Left colon (tissue), 2 donors: ENCODE measurements at places on chromosomes 7 and 10. TPM values are rescaled to one million over a fixed set of nuclear protein-coding genes. Genes with fewer than 3 reads are reported as not detected.

DNA sequence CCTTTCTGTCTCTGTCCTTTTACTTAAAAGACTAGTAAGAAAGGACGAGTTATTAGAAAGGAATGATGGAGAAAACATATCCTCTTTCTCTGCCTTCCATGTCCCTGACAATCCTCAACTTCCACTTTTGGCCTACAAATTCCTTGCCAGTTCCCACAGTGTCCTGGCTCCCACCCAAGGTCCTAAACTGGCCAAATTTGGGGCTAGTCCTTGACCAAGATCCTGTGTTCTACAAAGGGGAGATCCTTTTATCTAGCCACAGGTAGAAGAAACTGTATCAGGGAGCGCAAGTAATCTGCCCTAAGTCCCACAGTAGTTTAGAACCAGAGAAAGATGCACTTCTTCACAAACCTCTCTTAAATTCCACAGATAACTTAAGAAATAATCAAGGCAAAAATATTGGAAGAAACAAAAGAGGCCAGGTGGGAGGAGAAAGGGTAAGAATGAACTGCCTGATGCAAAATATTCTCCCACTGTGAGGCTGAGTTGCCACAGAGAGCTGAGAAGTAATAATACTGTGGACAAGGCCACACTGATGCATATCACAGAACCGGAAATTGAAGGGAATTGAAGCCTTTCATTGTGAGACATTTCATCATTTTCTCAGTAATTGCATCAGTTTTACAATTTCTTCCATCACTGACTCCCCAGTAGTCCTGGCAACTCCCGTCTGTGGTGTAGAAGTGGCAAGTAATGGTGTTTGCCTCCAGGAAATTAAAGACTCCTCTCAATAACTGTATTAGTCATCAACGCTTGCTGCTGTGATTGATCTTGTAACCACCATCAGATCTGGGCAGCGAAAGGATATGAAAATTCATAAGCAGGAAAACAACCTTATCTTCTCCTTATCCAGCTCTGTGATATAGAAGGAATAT lies 47.2 kb downstream of the DNAJC12 start:
- DNase-seq: no peak

GRCh38 chr7:98097042-98097645 lies 9.5 kb upstream of the LMTK2 start:
- no peak for DNase-seq

GRCh38 chr7:24441314-24442027 lies 131.8 kb upstream of the PALS2 start:
- no peak for DNase-seq

DNA sequence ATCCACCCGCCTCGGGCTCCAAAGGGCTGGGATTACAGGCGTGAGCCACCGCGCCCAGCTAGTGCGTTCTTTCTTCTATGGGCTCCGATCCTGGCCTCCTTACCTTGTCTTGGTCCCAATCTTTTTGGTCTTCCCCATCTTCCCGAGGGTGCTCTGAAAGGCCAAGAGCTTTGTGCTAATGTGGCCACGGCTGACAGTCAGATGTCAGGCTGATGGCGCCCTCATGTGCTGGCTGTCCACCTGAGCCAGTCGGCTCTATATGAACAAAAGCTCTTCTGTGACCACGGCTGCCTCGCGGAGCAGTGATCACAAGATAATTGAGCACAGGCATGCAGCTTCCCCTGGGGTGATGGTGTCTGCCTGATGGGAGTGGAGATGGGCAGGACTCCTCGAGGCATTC lies 11.0 kb upstream of the AHCYL2 start:
- DNase-seq: no peak

WNT8B gene
- total RNA-seq: not detected

DNA sequence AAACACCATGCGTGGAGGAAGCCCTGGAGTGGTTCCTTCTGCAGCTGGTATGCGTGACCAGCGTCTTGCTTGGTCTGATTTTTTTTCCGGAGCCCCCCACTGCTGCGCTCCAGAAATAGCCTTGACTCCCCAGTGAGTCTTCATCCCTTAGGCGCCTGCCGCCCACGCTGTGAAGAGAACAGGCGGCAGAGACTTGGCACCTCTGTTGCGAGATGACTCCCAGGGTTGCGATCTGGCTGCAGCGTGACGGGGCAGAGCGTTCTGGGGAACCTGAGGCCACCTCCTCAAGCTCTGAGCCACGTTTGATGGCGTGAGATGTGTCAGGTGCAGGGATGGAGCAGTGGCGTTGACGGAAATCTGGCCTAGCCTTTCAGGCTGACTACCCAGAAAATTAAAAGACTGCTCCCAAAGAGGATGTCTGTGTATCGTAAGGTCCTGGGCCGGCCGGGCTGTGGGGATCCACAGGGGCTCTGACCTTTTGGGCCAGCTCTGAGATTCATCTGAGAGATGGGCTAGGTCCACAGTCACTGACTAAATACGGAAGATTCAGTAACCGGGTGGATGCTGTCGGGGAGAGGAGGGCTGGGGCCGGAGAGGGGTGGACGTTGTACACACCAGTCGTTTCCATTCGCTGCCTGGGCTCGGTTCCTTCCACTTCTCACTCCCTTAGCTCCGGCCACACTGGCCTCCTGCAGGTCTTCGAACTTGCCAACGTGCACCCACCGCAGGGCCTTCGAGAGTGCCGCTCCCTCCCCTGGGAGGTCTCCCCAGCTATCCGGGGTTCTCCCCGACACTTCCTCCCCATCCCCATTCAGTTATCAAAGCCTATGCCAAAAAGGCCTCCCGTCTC lies 33.8 kb downstream of the PFKFB3 start:
- no peak for DNase-seq

PRR15 gene
- total RNA-seq: 290 TPM

- DNase-seq: no peak
Observed at GRCh38 chr10:3169673-3170072, 2.9 kb downstream of the PITRM1 start.

- no peak for DNase-seq
Observed at GRCh38 chr7:13801669-13802068, 187.8 kb downstream of the ETV1 start.

CCL26 gene
- not detected for total RNA-seq

DNA sequence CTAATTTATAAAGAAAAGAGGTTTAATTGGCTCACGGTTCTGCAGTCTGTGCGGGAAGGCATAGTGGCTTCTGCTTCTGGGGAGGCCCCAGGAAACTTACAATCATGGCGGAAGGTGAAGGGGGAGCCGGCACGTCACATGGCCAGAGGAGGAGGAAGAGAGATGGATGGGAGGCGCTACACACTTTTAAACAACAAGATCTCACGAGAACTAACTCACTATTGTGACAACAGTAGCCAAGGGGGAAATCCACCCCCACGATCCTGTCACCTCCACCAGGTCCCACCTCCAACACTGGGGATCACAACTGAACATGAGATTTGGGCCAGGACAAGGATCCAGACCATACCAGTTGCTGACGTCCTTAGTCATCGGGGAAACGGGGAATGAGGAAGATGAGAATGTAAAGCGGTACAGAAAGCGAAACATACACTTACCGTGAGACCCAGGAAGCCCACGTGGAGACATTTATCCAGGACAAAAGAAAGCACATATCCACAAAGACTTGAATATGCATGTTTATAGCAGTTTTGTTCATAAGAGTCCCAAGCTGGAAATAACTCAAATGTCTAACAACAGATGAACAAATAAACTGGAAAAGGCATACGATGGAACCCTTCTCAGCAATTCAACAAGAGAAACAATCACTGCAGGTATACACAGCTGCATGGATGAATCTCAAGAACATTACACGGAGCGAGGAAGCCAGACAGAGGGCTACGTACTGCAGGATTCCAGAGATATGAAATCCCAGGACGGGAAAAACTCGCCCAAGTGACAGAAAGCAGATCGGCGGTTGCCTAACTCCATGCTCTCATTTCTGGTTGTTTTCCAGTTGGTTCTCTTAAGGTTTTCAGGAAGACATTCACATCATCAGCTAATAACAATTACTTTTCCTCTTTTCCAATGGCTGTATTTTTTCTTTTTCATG lies 26.2 kb upstream of the INPP5A start:
- DNase-seq: peak; percentile 20

GRCh38 chr10:110279407-110279986 lies 25.2 kb downstream of the SMNDC1 start:
- DNase-seq: peak; percentile 36

DNA sequence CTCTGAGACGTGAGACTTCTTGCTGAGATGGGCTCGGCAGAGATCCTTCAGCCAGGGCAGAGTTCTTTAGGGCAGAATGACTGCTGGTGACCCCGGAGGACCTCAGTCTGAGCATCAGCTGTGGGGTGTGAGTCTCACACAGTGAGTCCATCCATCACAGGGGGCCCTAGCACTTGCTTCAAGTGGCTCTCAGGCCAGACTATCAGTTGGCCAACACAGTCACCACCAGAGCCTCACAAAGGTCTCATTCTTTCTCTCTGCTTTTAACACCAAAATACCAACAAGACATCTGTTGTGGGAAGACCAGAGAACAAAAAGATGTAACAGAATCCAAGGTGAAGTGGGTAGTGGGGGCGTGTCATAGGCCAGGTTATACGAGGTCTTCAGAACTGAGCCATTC lies 345.6 kb upstream of the NRP1 start:
- DNase-seq: no peak

CAV2 gene
- total RNA-seq: 16.1 TPM

CYP2W1 gene
- total RNA-seq: 1.2 TPM

DNA sequence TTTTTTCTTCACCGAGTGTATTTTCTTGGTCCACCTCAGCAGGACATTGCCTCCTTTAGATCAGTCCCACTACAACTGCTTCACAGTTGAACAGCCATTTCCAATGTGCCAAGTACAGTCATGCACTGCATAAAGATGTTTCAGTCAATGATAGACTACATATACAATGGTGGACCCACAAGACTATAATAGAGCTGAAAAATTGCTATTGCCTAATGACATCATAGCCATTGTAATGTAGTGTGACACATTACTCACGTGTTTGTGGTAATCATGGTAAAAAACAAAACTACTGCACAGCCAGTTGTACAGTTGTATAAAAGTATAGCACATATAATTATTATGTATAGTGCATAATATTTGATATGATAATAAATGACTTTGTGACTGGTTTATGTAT lies 113.8 kb upstream of the HPS1 start:
- no peak for DNase-seq

DNA sequence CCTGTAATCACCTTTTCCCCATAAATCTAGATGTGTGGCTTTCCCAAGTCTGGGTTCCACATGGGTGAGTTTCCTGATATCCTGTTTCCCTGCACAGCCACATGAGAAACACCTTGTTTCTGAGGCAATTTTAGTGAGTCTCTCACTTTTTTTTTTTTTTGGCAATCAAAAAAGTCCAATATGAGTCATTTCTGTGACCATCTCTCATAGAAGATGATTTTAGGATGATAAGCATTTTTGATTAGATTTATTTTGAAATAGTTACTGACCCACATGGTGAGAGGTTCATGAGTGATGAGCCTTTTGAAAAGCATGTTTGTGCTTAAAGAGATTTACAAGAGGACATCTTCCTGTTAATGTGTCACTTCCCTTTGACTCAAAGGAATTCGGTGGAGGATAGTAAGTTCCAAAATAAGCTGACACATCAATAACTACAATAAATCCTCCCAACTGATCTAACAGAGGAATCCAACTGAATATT lies 464.0 kb downstream of the INHBA start:
- DNase-seq: no peak
